ENCODE measurements at places on chromosomes 6 and 20.

- peak; percentile 60 for DNase-seq
These were observed 46.2 kb downstream of the SLC22A23 start for GRCh38 chr6:3410385-3411360.

- no peak for DNase-seq
These were observed 256.5 kb upstream of the RREB1 start for GRCh38 chr6:6851059-6851948.

DNA sequence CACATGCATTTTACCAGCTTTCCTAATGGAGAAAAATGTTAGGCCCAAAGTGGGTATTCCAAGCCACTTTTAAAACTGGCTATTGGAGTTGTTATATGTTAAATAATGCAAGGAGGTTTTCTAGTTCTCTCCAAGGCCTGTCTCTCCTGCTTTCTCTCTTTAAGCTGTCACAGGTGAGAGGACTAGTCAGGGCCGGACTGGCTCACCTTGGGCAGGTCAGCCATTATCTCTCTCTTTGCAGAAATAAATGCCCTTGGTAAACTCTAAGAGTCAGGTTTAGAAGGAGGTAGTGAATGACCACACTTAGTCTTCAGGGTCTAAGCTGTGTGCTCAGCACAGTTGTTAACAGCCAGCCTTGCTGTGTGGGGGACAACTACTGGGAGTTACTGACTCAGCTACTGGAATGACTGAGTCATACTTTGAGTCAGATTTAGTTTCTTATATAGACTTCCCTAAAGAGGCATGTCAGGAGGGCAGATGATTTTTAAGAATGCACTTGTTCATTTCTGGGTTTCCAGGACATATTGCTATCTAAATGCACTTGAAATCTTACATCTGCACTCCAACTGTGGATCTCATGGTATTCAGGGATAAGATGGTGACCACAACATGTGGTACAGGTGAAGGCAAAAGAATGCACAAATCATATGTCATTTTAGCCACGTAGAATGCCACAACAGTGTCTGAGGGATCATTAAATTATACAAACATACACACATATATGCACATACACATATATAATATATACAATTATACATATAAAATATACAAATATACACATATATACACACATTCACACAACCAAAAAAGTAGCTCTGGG, 719.4 kb downstream of the EPM2A start:
- DNase-seq, result no peak

DNA sequence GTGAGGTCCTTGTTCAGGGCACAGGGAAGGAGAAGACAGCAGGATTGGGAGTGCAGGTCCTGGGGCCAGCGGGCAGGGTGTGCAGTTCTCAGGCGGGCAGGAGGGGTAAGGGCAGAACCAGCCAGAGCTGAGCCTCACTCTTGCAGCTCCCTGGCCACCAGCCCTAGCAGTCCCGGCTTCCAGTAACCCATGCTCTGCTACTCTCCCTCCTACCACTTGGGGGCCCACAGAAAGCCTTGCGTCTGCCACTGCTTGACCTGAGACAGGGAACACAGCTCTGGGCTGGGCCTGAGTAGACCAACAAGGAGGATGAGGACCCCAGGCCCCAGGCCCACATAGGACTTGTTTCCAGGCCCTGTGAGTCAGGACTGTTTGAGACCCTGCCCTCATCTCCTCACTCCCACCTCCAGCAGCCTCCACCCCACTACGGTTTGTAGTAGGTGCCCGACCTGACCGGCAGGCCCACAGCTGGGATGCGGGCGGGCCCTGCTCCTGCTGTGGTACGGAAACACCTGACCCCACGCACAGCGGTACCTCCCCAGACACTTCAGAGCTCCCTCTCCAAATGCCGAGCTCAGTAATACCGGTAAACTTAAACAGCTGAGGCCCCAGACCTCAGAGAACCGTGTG, 39.2 kb downstream of the KCNK5 start:
- DNase-seq, result no peak

- DNase-seq, result no peak
These were observed 263.9 kb upstream of the CITED2 start for GRCh38 chr6:139638179-139638941.

- no peak for DNase-seq
These were observed 46.0 kb upstream of the TRAM2 start for GRCh38 chr6:52622810-52623209.

GRCh38 chr6:14141351-14142062, 23.9 kb downstream of the CD83 start:
- DNase-seq, result no peak

- DNase-seq, result no peak
These were observed 35.8 kb upstream of the FAM83D start for GRCh38 chr20:38890497-38890818.

DNA sequence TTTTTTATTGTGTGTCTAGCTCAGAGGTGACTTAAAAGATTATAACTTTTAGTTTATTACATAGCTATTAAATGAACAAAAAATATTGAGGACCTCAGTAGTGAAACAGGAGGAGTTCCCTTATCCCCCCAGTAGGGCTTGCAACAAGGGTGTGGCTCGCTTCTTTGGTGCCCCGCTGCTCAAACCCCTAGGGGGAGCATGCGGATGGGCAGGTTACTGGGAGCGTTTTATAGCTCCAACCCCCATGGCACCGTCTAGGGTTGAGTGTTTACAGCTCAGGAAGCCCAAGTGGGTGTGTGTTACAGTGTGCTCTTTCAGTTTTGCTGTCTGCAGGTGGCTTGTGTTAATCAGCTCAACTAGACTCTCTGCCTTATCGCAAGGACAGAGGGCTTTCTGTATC, 1513.7 kb downstream of the GRIK2 start:
- DNase-seq, result no peak

DNA sequence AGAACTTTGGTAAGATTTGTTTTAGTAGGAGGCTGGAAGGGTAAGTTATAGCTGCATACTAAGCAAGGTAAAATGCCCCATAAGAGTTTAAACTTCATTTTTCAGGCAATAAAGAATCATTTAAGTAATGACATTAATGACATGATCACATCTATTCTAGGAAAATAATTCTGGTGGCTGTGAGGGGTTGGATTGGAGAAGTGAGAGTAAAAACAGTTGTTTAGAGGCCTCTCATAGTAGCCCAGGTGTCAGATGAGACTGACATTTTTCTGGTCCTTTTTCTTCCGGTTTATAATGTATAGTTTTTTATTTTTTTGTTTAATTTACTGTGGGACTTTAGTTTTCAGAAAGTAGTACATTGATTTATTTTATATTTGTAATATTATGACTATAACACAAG, 40.8 kb downstream of the ITCH start:
- no peak for DNase-seq

DNA sequence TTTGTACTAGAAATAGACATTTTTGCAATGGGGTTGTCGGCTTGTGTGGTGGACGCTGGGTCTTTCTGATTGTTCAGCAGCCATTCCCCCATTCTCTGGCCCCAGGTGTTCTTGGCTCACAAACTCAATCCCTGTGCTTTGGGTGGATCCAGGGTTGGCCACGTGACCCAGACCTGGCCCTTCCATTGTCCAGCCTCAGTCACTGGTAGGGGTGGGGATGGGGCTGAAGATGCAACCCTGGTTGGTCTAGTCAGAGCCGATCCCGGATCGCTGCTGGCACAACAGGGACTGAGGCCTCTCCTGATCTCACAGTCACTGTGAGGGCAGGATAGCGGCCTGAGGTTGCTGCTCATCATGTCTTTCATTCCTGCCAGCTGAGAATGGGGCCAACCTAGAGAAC, 365.3 kb upstream of the SULF2 start:
- no peak for DNase-seq

DNA sequence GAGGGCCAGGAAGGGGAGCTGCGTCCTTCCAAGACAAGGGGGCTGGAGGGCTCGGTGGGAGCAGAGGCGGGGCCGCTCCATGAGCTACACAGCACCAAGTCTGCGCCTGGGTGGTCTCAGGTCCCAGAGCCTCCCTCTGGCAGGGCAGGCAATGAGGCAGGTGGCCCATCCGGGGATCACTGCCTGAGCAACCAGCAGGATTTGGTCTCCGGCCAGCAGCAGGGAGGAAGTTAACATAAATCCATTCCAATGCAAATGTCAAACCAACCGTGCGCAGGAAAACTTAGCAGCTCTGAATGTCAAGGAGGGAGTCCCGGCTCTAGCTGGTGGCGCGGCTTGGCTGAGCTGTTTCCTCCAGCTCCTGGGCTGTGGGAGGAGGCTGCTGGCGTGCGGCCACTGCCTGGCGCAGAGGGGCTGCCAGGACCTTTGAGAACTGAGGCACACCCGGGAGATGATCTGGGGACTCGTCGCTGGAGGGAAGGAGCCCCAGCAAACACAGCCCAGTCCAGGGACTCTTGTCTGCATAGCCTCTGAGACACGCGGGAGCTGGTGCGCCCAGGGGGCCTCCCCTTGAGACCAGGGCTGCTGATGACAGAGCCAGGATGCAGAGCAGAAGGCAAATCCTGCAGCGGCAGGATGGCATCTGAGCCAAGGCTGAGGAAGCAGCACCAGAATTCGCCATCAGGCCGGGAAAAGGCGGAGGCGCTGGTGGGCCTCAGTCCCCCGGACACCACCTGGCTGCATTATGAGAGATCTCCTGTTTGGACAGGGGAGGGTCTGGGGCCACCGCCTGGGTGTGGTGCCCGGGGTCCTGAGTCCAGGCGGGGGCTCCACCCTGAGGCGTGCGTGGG, 33.1 kb upstream of the CHRNA4 start:
- DNase-seq, result no peak

GRCh38 chr6:56289721-56290120, 42.3 kb upstream of the COL21A1 start:
- DNase-seq, result no peak

- DNase-seq, result peak; percentile 25
These were observed 60.3 kb downstream of the VTA1 start for GRCh38 chr6:142207265-142207877.

DNA sequence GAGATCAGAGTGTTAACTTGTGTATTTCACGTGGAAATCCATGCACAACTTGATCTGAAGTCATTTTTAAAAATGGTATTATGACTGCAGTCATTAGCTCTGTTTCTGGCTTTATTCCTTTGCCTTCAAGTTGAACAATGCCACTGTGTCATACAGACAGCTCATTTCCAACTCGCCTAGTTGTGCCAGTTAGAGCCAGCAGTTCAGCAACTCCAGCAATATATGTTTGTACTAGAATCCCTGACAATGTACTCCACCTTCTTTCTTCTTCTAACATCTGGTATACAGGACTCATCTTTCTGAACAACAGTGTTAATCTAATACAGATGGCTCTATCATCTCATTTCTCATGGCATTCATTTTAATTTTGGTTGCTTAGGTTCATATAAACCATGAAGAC, 418.3 kb upstream of the POU3F2 start:
- DNase-seq, result no peak

GRCh38 chr6:158552055-158552795, 7.7 kb upstream of the TMEM181 start:
- no peak for DNase-seq

DNA sequence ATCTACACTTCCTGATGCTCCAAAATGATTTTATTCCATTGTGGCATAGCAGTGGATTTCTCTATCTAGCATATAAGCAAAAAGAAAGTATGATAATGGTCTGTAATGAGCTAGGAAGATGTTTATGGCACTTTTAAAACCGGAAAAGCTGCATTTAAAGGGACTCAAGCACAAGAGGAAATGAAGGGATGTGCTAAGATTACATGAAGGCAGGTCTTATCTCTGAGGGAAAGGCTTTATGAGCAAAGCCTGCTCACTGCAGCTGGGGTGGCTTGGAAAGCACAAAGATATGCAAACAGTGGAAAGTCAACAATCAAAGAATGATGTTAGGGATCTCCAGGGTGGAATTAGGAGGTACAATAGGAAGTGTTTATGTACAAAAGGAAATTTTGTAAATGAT, 138.2 kb downstream of the TENT5A start:
- DNase-seq, result no peak

GRCh38 chr6:129615020-129615419, 95.0 kb downstream of the ARHGAP18 start:
- no peak for DNase-seq

- no peak for DNase-seq
These were observed 114.7 kb upstream of the PRL start for GRCh38 chr6:22411376-22412105.

DNA sequence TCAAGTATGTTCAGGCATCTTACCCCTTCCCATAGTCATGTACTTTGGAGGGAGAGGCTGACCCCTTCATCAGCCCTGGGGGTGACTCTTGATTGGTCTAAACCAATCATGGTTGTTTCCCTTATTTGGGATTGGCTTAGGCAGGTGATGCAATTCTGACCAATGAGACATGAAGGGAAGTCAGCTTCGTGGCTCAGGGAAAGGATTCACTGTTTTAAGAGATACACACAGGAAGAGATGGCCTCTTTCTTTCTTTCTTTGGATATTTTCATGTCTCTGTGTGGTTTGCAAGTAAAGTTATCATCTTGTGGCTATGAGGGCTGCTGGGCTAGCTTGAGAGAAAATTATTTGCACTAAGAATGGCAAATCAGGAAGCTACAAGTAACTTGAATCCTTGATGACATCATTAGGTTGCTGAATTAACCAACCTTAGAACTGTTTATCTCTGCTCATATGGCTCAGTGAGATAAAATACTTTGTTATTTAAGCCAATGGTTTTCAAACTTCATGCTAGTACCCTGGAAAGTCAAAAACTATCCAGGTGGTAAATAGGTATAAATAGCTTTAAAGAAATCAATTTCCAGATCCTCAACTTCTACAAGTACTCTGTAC, 144.2 kb upstream of the CENPW start:
- no peak for DNase-seq

- DNase-seq, result no peak
These were observed 477.0 kb downstream of the HAO1 start for GRCh38 chr20:7463290-7463689.

GRCh38 chr6:163954088-163954775, 539.7 kb downstream of the QKI start:
- DNase-seq, result no peak

DNA sequence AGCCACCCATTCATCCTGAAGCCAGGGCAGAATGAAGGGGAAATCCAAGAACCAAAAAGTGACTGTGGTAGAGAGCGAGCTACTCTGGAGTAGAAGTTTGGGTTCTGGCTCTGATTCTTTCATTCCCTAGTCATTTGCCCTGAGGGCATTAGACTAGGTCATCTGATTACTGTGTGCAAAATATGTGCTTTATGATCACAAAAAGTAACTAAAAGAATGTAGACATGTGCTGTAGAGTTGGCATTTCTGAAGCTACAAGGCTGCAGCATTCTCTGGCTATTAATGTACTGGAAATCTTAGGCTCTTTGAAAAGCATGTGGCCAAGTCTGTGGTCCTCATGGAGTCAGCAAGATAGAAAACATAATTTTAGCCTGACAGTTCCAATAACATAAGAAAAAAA, 94.2 kb downstream of the TBC1D7 start:
- DNase-seq, result no peak

DNA sequence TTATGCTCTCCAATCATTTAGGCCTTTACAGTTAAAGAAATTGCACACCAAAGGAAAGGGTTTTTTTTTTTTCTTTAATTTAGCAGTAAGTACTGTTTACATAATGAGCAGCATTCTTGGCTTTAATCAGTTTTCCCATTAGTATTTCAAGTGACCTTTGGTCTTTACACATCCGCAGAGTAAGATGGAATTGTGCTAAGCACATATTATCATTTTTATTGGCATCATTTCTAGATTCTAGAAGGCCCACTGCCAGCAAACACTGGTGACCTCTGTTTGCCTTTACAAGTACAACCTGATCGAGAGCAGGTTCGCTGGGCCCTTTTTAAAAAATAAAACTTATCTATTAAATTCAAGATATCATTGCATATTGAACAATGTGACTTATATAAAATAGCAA, 104.3 kb downstream of the ADGRG6 start:
- no peak for DNase-seq

GRCh38 chr20:46814366-46815232, 80.0 kb upstream of the EYA2 start:
- DNase-seq, result no peak

Data from stimulated activated CD4-positive, alpha-beta T cell treated with anti-CD3 and anti-CD28 coated beads, Interleukin-1b, Interleukin-23, amount 100 ng/mL, for 4 hours (primary cell).